ENCODE measurements at places on chromosomes 11 and 22.
A peak's percentile ranks its signal among the peaks of the same experiment; 100 is the strongest.

GRCh38 chr11:66886671-66887221 is 29.9 kb downstream of the LRFN4 start:
- no peak for DNase-seq

DNA sequence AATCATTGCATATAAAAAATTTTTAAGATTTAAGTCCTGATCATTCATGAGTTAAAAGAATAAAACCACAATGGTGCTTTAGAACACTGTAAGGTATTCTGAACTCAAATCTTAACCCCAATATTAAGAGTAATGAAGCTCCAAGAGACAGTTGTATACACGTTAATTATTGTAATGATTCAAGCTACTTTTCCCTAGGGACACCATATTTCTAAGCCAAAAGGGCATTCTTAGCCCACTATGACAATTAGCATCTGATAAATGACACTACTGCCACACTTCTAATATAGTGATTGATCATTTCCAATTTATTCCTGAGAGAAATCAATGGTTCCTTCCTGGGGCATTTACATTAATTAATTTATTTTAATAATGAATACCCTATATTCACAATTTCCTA is 21.7 kb downstream of the FANCF start:
- DNase-seq: no peak

DNA sequence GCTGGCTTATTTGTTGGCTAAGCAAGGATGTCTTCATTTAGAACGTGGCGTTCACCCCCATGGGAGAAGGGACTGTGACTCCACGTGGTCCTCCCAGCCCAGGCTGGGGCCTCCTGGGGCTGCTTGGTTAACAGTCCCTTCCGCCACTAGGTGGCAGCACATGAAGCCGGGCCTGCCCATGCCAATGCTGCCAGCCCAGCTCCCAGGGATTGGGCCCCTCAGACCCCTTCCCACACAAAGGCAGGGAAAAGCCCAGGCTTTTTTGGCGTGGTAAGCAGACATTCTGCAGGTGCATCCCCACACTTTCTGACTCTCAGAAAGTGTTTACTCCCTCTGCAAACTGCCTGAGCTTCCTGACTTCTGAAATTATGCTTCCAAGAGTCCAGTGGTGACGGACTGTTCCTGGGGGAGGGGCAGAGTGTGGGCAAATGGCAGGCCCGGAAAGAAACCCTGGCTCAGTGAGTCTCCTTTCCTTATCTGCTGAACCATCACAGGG is 3.1 kb downstream of the CBX6 start:
- DNase-seq: peak; percentile 81

DNA sequence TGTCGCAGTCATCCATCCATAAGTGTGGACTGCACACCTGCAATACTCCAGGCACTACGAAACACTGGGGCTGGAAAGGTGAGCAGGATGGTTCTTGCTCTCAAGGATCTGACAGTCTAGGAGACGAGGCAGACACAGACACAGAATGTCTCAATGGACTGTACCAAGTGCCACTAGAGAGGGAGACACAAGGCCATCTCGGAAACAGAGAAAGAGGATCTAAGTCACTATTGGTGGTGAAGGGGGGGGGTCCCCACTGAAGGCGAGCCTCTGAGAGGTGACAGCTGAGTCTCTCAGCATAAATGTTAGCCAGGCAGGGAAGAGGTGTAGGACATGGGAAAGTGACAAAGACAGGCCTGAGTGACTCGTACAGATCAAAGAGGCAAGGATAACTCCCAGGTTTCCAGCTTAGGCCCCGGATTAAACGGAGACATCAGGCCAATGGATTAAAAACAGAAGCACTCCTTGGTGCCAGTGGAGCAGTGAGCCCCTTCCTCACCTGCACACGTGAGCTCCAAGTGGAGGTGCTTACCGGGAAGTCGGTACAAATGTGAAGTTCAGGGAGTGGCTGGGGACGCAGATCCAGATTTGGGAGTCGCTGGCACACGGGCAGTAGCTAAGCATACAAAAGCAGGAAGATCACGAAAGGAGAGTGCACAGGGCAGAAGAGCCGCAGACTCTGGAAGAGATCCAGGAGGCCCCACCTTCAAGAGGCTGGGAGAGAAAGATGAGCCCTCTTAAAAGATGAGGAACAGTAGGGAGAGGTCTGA is 117.2 kb downstream of the MICAL3 start:
- DNase-seq: no peak

- DNase-seq: no peak
These were observed 291.6 kb upstream of the CNTN5 start for GRCh38 chr11:98729118-98729517.

GRCh38 chr22:35275580-35275979 is 18.3 kb downstream of the HMGXB4 start:
- DNase-seq: no peak

DNA sequence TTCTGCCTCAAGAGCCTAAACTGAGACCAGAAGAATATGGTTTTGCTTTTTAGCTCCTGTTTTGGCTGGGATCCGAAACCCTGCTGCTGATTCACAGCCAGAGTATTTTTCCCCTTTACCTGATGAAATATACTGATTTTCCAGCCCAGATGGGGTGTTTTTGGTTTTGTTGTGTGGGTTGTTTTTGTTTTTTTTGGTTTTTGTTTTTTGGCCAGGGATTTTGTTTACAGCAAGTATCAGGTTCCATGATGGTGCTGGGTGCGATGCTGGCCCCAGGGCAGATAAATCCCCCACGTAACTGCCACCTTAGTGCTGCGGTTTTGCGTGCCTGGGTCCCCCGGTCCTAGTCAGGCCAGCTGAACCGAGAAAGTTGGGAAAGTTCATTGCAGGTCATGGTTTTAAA is 103.7 kb downstream of the ZBTB16 start:
- DNase-seq: no peak

DNA sequence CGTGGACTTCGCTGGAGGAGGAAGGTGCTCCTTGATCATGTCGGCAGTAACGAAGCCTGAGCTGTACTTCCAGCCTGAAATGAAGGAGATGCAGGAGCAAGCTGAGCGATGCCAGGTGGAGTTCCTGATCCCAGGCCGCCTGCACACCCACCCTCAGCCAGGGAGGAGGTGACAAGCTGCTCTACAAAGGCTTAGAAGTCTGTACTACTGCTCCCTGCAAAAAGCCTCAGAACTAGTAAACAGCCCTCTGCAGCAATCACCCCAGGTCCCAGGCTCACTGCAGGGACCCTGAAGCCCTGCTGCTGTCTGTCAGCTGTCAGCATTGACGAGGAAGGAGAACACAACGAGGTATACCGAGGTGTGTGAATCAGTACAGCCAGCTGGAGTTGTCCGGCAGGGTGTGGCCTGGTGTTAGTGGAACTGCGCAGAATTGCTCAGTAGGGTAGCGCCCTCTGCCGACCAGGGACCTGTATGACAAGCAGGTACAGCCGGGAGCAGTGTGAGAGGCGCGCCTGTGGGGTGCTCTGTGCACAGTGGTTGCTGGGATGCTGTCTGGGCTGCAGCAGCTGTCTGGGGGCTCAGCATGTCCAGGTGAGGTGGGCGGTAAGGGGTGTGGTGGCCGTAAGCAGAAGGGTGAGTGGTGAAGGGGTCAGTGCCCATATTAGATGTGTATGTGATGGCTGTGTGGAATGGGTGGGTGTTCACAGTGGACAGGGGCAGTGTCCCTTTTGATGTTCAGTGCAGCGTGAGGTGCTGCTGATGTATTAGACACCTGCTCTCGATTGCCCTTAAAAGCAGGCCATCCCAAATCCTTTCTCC is 7.6 kb downstream of the CYB5R2 start:
- DNase-seq: peak; percentile 88

DNA sequence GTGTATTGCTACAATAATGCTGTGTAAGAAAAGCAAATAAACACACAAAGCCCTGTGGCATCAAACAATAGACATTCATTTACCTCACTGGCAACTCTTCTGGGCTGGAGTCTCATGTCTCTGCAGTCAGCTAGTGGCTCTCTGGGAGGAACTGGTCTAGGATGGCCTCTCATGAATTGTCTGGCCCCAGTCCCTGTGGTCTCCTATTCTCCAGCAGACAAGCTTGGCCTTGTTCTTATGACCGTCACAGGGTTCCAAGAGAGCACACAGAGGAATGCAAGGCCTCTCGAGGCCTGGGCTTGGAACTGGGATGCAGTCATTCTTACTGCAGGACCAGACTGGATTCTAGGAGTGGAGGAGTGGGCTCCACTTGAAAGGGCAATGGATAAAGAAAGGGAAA is 141.2 kb upstream of the NTM start:
- no peak for DNase-seq

Data from GM12892 (cell line).